ENCODE measurements at places on chromosomes 11 and 22.

- DNase-seq, result no peak
These were observed 42.4 kb upstream of the TH start for GRCh38 chr11:2213890-2214526.

DNA sequence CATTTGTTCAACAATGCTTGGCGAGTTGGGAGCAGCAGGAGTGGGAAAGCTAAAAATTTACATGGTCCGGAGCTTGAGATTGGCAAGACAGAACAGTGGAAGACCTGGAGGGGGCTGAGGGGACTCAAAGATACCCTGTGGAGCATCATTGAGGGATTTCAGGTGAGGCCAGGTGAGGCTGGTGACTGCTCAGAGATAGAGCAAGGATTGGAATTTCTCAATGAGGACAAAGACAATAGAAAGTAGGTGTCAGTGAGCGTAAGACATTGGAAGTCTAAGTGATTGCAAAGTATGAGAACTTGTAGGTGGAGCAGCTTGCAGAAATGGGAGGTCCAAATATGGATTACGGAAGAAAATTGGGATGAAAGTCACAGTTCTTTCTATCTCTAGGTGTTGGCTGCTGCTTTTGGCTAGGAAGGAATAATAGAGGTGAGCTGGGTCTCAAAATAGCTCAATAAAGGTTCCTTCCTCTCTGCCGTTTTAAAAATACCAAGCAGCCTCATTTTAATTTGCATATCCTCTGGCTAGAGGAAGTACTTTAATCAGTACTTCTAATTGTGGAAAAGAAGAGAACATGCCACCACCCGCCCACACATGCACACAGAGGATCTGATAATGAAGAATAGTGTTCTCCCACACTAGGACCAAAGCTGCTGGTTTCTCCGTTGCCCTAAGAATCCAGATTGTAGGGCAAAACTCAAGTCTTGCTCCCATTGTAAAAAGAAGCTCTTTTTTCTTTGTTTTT lies 41.8 kb upstream of the SORL1-AS1 start:
- no peak for DNase-seq

- no peak for DNase-seq
These were observed 22.7 kb downstream of the OR5A2 start for GRCh38 chr11:59403546-59403945.

DNA sequence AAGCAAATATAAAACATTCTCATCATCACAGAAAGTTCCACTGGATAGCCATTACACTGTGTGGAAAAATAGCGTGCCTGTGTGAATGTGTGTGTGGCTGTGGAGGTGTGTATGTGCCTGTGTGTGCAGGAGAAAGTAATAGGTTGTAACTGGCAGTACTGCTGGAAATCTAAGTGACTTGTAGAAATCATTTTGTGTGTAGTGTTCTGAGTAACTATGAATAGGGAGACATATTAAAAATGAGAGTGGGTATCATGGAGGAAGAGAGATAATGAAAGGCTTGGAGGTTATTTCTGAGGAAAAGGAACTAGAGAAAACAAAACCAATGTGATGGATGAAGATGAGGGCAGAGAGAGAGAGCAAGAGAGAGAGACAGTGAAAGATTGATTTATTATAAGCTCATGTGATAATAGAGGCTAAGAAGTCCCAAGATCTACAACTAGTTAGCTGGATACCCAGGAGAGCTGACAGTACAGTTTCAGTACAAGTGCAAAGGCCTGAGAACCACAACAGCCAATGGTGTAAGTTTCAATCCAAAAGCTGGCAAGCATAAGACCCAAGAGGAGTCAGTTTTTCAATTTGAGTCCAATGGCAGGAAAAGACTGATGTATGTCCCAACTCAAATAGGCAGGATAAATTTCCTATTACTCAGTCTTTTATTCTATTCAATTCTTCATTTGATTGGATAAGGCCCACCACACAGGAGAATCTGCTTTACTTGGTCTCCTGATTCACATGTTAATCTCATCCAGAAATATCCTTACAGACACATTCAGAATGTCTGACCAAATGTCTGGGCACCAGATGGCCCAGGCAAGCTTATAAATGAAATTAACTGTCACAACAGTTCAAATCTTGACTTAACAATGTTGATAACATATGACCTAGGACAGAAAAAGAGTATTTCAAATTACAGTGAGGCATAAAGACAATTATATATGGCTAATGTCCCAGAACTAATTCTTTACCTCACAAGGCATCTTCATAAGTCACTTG lies 14.9 kb downstream of the KBTBD3 start:
- no peak for DNase-seq

- no peak for DNase-seq
These were observed 611.9 kb downstream of the TBC1D22A start for GRCh38 chr22:47374273-47374771.
